ENCODE measurements at places on chromosomes 3 and 15. TPM values are rescaled to one million over a fixed set of nuclear protein-coding genes. Genes with fewer than 3 reads are reported as not detected.
A peak's percentile ranks its signal among the peaks of the same experiment; 100 is the strongest.

GRCh38 chr3:134810850-134811249, 15.8 kb downstream of the EPHB1 start:
- DNase-seq, result no peak
- no peaks in the 10 kb centered on the region for H3K27me3 ChIP-seq
- no peak overlapping the region for H3K27ac ChIP-seq
- peaks cover 23% of the 10 kb centered on the region for H3K4me1 ChIP-seq
- no peaks in the 10 kb centered on the region for H3K36me3 ChIP-seq

- H3K27ac ChIP-seq, result peak overlapping the region; percentile 39
- DNase-seq, result peak; percentile 85
- peak overlapping the region; percentile 84 for H3K4me3 ChIP-seq
- peaks cover 7% of the 10 kb centered on the region for H3K4me1 ChIP-seq
These were observed 615 bp downstream of the VPS18 start for GRCh38 chr15:40894681-40895448.

DNA sequence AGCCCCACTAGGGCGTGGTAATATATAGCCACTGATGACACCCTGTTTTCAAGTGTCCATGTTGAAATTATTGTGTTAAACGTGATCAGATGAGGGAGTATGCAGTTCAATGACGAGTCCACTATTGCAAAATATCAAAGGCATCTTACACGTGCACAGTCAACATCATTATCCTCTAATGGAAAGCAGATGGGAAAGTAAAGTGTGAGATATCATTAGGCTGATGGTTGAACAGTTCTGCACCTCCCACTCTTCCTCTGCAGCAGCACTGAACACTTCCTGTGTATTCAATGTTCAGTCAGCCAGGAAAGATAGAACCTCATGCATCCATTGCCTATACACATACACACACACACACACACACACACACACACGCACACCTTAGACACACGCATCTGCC, 431.8 kb upstream of the CCDC54 start:
- H3K27me3 ChIP-seq, result no peaks in the 10 kb centered on the region
- DNase-seq, result no peak
- H3K4me3 ChIP-seq, result no peak overlapping the region

GRCh38 chr3:141335531-141336061, 32.7 kb upstream of the ZBTB38 start:
- no peak overlapping the region for H3K27ac ChIP-seq
- no peak for DNase-seq
- no peaks in the 10 kb centered on the region for H3K36me3 ChIP-seq
- H3K4me3 ChIP-seq, result no peak overlapping the region
- no peaks in the 10 kb centered on the region for H3K4me1 ChIP-seq
- H3K27me3 ChIP-seq, result no peaks in the 10 kb centered on the region

DNA sequence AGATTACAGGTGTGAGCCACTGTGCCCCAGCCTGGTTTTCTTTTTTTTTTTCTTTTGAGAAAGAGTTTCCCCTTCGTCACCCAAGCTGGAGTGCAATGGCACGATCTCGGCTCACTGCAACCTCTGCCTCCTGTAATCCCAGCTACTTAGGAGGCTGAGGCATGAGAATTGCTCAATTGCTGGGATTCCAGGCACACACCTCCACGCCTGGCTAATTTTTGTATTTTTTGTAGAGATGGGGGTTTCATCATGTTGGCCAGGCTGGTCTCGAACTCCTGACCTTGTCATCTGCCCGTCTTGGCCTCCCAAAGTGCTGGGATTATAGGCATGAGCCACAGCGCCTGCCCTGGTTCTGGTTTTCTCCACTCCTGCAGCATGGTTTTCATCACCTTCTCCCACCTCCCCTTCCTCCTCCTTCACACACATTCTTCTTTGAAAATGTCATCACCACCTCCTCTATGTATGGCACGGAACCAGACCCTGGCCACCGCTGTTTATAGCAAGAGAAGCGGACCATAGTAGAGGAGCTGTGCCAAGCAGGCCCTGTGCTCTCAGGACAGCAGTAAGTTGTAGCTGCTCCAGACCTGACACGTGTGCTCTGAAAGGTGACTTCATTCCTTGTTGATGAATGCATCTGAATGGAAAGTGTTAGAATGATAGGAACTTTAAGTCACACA, 14.6 kb upstream of the AHSG start:
- no peak overlapping the region for H3K27ac ChIP-seq
- H3K4me1 ChIP-seq, result no peaks in the 10 kb centered on the region
- no peaks in the 10 kb centered on the region for H3K36me3 ChIP-seq
- DNase-seq, result no peak
- no peak overlapping the region for H3K4me3 ChIP-seq

LIPH gene
- total RNA-seq, result 0.03 TPM

MESP2 gene
- not detected for total RNA-seq

ZBBX gene
- total RNA-seq, result 7.4 TPM

IGF2BP2 gene
- total RNA-seq, result 147 TPM

All from neural progenitor cell (in vitro differentiated cells).